ENCODE measurements at places on chromosomes 2 and 18.
A peak's percentile ranks its signal among the peaks of the same experiment; 100 is the strongest.

GRCh38 chr2:50315336-50315735 is 716.6 kb downstream of the NRXN1 start:
- no peak for DNase-seq

DNA sequence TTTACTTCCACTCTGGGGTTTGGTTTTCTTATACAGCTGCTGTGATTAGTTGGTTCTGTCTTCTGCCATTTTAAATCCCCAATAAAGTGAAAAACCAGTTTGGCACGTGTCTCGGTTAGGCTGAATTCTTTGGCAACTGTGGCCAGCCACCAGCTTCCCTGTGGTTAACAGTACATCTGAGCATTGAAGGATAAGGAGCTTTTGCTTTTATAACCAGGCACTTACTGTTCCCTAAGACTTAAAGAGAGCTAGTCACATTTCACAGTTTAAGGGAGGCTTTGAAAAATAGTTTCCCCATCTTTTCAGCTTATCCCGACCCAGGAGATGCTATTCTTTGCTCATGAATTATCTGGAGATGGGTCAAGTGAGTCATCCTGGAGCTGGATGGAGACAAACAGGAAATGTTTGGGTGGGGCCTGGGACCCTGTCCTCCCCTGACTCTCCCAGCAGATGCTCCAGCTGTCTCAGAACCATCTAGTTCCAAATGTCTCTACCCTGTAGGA is 57.3 kb upstream of the EML6 start:
- DNase-seq: no peak

- DNase-seq: no peak
Measured at GRCh38 chr2:236685361-236685760, 115.7 kb downstream of the ACKR3 start.

GRCh38 chr2:31420936-31421335 is 6.4 kb upstream of the XDH start:
- no peak for DNase-seq

GRCh38 chr2:81894451-81894990 is 1590.0 kb upstream of the LRRTM1 start:
- no peak for DNase-seq

DNA sequence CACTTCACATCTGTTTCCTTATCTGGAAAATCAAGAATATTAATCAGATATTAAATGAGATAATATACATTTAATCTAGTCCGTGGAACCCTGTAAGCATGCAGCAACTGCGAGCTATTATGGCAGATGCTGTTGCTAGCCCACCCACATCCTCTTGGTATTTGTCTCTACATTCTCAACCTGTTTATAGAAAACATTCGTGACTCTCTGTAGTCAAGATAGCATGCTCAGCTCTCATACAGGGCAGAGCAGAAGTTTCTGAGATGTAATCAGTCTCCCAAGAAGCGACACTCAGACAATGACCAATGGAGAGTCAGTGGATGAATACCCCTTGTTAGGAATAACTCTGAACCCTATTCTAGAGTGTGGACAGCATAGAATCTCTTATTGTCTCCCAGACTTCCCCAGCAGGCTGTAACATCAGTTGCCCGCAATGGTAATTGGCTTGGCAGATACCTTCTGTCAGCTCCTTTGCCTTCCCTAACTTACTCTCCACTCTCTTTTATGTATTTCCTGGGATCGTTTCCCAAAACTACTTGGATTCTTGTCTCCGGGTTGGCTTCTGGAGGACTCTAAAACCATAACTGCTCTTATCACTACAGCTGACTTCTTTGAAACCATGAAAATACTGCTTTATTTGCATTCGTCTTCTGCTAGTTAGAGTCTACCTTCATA is 400.7 kb upstream of the TNP1 start:
- no peak for DNase-seq

DNA sequence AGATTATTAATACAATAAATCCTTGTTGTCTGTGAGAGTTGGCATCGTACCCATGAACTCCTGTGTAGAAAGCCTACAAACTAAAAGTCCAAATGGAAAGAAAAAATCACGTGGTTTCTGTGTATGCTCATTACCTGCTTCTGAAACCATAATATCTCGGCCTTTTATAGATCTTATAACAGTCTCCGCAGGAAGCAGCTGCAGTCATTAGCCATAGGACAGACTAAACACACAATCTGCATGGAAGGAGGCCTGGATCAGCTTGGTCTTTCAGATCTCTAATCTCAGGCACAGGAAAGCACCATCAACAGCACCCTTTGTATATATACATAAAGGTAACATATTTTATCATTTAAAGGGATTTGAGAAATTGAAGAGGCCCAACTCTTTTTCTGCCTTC is 508.9 kb upstream of the TCF4 start:
- peak; percentile 14 for DNase-seq

- DNase-seq: no peak
Measured at GRCh38 chr2:9076210-9076609, 72.7 kb upstream of the MBOAT2 start.

DNA sequence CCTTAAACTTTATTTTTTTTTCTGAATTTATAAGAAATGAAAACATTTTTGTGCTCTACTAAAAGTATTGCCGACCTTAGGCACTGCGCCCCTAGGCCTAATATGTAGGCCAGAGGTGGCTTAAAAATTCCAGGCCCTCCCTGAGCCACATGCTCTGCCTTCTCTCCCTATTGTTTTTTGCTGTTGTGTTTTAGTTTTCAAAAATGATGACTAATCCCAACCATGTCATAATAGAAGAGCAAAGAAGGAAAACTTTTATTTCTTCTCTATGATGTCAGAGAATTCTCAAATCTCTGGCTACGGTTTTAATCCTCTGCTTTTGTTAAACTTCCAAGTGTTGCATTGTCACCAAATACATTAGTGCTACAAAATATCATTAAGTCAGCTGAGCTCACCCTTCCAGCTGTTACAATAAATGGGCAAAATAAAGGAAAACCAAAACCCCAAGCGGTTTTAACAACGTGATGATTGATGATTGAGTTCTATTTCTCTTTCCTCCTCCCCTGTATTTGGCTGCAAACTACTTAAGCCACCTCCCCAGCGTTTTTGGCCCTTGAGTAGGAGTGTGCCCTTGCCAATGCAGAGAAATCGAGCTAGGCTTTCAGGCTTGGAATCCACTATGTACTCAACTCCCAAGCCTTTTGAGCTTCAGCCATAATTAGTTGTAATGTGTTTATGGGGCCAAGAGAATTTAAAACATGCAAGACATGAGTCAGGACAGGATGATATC is 163.5 kb upstream of the POU3F3 start:
- no peak for DNase-seq

DNA sequence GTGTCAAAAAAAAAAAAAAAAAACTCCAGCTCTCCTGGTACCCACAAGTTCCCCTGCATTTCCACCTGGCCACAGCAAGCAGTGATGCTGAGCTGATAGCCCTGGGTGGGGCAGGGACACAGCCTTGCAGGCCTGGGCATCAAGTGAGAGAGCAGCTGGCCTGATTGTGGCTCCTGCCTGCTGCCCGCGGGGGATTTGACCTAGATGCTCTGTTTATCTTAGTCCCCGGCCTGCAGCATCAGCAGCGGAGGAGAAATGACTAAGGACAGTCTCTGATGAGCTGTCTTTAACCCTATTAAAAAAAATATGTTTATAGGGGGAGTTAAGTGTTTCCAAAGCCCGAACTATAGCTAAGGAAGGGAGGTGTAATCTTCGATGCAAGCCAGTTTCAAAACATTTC is 102.6 kb downstream of the MTCL1 start:
- DNase-seq: no peak

DNA sequence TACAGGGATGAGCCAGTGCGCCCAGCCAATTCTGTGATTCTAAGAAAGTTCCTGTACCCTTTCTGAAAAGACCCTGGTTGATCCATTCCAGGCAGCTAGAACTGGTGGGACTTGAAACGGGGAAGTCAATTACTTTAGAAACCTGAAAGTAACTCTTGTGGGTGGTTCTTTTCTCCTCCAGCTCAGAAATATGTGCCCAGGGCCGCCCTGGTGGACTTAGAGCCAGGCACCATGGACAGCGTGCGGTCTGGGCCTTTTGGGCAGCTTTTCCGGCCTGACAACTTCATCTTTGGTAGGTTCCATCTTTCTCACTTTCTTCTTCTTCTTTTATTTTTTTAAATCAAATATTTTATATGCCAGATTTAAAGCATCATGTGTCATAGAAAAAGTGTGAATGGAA is 2.7 kb downstream of the TUBB6 start:
- DNase-seq: no peak

GRCh38 chr2:39724828-39725144 is 54.3 kb downstream of the THUMPD2 start:
- DNase-seq: no peak

GRCh38 chr18:11553098-11553940 is 56.1 kb upstream of the SLC35G4 start:
- DNase-seq: no peak

GRCh38 chr2:160224060-160224459 is 24.0 kb upstream of the ITGB6 start:
- no peak for DNase-seq

- DNase-seq: no peak
Measured at GRCh38 chr2:171480908-171481307, 41.4 kb upstream of the CYBRD1 start.

DNA sequence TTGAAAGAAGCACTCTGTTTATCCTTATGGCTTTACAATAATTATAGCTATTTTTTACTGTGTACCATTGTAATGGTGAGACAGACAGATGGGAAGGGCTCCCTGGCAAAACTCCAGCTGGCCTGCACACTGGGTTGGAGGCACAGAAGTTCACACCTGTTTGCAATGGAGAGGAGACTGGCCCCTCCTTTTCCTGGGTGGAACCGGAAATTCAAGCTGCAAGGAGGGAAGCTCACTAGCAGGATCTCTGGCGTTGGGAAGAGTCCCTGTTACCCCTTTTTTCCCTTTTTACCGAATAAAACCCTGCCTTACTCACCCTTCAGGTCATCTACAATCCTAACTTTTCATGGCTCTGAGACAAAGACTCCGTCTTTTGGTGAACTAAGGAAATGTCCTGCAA is 100.3 kb upstream of the TFPI start:
- peak; percentile 98 for DNase-seq

- no peak for DNase-seq
Measured at GRCh38 chr2:71511776-71512175, 58.4 kb downstream of the DYSF start.

DNA sequence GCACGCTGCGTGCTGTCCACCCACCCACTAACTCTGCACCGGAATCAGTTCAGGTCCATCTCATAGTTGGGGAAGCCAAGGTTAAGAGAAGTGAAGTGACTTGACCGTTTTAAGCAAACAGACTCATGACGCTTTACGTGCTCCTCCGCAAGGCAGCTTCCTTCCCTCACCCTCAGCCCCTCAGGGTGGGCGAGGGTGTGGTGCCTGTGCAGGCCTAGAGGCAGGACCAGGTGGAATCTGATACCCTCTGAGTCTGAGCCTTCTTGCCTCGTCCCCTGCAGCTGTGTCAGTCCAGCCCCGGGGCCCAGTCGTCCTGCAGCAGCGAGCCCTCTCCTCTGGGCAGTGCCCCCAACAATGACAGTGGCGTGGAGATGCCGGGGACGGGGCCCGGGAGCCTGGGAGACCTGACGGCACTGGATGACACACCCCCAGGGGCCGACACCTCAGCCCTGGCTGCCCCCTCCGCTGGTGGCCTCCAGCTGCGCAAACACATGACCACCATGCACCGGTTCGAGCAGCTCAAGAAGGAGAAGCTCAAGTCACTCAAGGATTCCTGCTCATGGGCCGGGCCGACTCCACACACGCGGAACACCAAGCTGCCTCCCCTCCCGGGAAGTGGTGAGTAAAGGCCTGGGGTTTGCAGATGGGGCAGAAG is 250.5 kb downstream of the GLI2 start:
- DNase-seq: no peak

- no peak for DNase-seq
Measured at GRCh38 chr2:224556381-224556780, 28.8 kb downstream of the CUL3 start.

DNA sequence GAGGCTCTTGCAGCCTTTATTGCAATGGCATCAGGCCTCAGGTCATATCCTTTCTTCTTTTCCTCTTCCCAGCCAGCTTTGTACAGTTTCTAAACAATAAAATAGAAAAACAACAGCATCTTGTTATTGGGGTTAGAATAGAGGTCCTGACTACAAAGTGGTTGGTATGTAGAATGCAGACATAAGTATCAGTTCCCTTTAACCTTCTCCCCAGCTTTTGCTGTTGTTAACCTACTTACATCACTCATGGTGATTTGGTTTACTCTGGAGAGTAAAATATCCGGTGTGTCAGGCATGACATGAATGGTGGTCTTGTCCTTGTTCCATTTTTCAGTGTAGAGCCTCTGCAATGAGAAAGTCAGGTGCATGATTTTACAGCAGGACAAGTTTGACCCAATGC is 69.8 kb downstream of the NEB start:
- DNase-seq: no peak
